ENCODE measurements at places on chromosomes 5 and 9. TPM values are rescaled to one million over a fixed set of nuclear protein-coding genes. Genes with fewer than 3 reads are reported as not detected.

GRCh38 chr9:35691757-35692301 lies 2.1 kb upstream of the TPM2 start:
- H3K27ac ChIP-seq: peak overlapping the region; percentile 99
- H3K36me3 ChIP-seq: peaks cover 26% of the 10 kb centered on the region
- peak; percentile 39 for DNase-seq
- H3K27me3 ChIP-seq: no peaks in the 10 kb centered on the region
- H3K4me3 ChIP-seq: peak overlapping the region; percentile 94
- peaks cover 32% of the 10 kb centered on the region for H3K4me1 ChIP-seq

GRCh38 chr9:38285236-38285635 lies 107.3 kb upstream of the ALDH1B1 start:
- H3K27me3 ChIP-seq: no peaks in the 10 kb centered on the region
- H3K27ac ChIP-seq: no peak overlapping the region
- no peaks in the 10 kb centered on the region for H3K36me3 ChIP-seq
- no peaks in the 10 kb centered on the region for H3K4me1 ChIP-seq
- no peak for DNase-seq

DNA sequence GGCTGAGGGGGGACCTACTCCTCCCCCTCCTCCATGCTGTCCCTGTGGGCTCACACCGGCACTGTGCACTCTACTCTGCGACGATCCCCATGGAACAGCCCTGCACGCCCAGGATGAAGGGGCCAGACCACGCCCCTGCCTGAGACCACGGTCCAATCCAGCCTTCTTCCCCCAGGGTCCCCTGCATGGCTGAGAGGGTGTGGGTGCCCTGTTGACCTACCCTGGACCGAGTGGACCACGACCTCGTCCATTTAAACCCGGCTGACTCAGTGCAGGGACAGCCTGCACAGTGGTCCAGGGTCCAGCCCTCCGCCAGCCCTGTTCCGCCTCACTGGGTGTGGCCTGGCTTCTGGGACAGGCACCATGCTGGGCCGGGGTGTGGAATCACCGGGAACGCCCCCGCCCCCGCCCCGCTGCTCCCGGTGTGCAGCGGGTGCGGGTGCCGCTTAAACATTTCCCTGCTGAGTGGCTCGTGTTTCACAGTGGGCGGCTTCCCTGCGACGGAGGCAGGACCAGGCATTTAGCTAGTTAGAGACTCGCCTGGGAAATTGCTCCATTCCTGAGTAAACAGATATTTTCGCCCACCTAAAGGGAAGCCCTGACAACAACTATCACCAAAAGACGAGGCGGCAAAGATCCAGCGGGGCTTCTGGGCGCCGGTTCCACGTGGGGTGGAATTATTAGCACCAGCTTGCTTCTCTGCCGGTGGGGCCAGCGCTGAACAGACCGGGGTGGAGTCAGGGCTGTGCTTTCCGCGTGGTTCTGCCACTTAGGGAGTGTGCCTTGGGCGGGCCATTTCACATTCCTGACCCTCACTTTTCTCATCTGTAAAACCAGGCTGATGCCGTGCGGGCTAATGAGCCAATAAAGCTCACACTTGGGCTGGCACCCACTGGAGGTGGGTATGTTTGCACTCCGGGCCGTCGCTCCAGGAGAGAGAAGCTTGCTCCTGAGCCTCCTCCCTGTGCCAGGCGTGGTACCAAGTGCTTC lies 22.6 kb downstream of the DBH start:
- H3K27ac ChIP-seq: no peak overlapping the region
- no peaks in the 10 kb centered on the region for H3K36me3 ChIP-seq
- H3K4me1 ChIP-seq: no peaks in the 10 kb centered on the region
- peak overlapping the region; percentile 48 for H3K4me3 ChIP-seq
- DNase-seq: no peak

- H3K27ac ChIP-seq: no peak overlapping the region
- no peaks in the 10 kb centered on the region for H3K4me1 ChIP-seq
- no peaks in the 10 kb centered on the region for H3K27me3 ChIP-seq
- H3K4me3 ChIP-seq: no peak overlapping the region
- DNase-seq: no peak
- no peaks in the 10 kb centered on the region for H3K36me3 ChIP-seq
Observed at GRCh38 chr9:20426019-20426418, 196.3 kb downstream of the MLLT3 start.

SPACA9 gene
- 8.1 TPM for total RNA-seq

DNA sequence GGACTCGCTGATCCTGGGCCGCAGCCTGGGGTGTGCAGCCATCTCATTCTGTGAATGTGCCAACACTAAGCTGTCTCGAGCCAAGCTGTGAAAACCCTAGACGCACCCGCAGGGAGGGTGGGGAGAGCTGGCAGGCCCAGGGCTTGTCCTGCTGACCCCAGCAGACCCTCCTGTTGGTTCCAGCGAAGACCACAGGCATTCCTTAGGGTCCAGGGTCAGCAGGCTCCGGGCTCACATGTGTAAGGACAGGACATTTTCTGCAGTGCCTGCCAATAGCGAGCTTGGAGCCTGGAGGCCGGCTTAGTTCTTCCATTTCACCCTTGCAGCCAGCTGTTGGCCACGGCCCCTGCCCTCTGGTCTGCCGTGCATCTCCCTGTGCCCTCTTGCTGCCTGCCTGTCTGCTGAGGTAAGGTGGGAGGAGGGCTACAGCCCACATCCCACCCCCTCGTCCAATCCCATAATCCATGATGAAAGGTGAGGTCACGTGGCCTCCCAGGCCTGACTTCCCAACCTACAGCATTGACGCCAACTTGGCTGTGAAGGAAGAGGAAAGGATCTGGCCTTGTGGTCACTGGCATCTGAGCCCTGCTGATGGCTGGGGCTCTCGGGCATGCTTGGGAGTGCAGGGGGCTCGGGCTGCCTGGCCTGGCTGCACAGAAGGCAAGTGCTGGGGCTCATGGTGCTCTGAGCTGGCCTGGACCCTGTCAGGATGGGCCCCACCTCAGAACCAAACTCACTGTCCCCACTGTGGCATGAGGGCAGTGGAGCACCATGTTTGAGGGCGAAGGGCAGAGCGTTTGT lies 19.9 kb downstream of the PTGES2 start:
- no peak overlapping the region for H3K27ac ChIP-seq
- DNase-seq: no peak
- no peak overlapping the region for H3K4me3 ChIP-seq
- peaks cover 54% of the 10 kb centered on the region for H3K36me3 ChIP-seq
- no peaks in the 10 kb centered on the region for H3K4me1 ChIP-seq

DNA sequence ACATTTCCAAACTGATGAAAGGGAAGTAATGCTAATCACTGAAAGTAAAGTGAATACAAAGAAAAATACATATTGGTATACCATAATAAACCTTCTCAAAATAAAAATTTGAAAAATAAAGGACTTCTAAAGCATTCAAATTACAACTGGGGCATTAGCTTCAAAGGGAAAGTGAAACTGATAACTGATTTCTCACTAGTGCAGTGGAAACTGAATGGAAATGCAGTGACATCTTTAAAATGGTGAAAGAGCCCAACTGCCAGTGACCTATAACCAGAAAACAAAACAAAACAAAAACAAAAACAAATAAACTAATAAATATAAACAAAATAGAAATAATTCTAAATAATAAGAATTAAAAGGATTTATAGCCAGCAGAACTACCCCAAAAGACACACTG lies 297.5 kb upstream of the GRIN3A start:
- no peak for DNase-seq

DNA sequence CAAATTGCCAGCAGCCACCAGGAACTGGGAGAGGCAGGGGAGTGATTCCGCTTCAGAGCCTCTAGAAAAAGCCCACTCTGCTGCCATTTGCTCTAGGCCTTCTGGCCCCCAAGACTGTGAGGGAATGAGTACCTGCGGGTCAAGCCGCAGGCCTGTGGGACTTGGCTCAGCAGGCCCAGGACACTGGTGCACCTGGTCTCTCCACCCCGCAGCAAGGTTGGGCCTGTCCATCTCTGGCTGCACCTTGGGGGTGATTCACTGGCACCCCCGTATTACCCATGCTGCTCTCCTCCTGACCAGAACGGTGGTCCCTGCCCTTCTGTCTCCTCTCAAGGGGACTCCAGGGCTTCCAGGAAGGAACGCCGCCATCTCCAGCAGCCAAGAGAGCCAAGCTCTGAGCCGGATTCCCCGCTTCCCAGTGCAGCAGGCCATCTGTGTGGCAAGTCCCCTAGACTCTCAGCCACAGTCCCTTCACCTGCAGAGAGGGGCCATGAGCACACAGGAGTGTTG lies 78.4 kb upstream of the OLFM1 start:
- DNase-seq: no peak
- no peak overlapping the region for H3K4me3 ChIP-seq
- H3K27ac ChIP-seq: no peak overlapping the region
- H3K36me3 ChIP-seq: no peaks in the 10 kb centered on the region
- H3K4me1 ChIP-seq: no peaks in the 10 kb centered on the region

ANKRD34B gene
- not detected for total RNA-seq

- H3K27ac ChIP-seq: no peak overlapping the region
- no peak overlapping the region for H3K4me3 ChIP-seq
- H3K4me1 ChIP-seq: no peaks in the 10 kb centered on the region
- no peak for DNase-seq
- no peaks in the 10 kb centered on the region for H3K36me3 ChIP-seq
Observed at GRCh38 chr5:1779021-1779680, 20.5 kb downstream of the MRPL36 start.

NUTM2G gene
- not detected for total RNA-seq

GRCh38 chr9:21056931-21057330 lies 20.8 kb downstream of the IFNB1 start:
- no peak overlapping the region for H3K4me3 ChIP-seq
- no peaks in the 10 kb centered on the region for H3K36me3 ChIP-seq
- no peak for DNase-seq
- H3K27me3 ChIP-seq: no peaks in the 10 kb centered on the region

SLC45A2 gene
- total RNA-seq: not detected

- H3K27me3 ChIP-seq: no peaks in the 10 kb centered on the region
- DNase-seq: no peak
- H3K27ac ChIP-seq: peak overlapping the region; percentile 48
- H3K4me3 ChIP-seq: peak overlapping the region; percentile 21
Observed at GRCh38 chr9:129891569-129891968, 56.3 kb downstream of the USP20 start.

DNA sequence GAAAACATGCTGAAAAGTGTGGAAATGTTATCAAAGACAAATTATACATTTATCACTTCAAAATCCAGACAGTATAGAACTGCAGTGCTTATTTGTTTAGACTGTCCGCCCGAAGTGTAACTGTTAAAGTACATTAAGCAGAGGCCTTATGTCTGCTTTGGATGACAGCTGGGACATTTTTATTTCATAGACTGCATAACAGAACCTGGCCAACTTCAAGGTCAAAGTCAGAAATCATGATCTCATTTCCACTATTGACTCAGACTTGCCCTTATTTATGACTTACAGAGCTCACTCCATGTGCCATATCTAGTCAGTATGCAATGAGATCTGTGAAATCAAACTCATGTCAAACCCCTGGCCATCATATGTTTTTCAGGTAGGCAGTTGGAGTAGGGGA lies 87.7 kb downstream of the RAB3C start:
- H3K27me3 ChIP-seq: no peaks in the 10 kb centered on the region
- H3K4me1 ChIP-seq: no peaks in the 10 kb centered on the region
- no peak overlapping the region for H3K4me3 ChIP-seq
- no peak for DNase-seq

DNA sequence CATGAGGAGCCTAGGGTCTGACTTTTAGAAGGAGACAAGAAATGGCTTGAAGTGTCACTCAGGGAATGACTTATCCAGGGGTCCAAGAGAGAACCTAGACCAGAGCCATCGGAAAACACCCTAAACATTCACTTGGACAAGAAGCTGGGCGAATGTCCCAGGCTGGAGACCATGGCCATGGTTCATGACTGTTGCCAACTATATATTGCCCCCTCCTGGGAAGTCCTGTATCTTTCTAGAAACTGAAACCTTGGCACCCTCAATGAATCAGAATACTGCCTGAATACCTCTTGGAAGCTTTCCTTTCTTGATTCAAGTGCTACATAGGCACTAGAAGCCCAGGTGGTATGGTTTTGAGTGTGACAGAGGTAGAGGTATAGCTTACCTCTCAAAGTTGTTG lies 29.9 kb downstream of the TRMO start:
- H3K4me3 ChIP-seq: no peak overlapping the region
- no peaks in the 10 kb centered on the region for H3K36me3 ChIP-seq
- H3K27me3 ChIP-seq: no peaks in the 10 kb centered on the region
- no peaks in the 10 kb centered on the region for H3K4me1 ChIP-seq
- no peak for DNase-seq
- no peak overlapping the region for H3K27ac ChIP-seq

SPATA31C2 gene
- not detected for total RNA-seq

DNA sequence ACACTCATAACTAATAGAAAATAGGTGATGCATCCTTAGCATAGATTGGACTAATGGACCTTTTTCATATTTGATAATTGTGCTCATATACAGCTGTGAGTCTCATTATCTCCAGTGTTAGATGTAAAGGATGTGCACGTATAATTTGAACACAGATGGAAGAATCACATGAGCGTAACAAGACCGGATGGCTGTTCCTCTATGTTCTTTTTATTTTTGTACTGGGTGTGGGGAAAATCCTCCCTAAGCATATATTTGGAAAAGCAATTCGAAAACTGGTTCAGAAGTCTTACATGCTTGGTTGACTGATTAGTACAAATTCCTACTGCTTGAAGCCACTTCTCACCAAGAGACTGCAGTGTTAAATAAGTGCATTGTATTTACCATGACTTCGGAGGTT lies 230.2 kb downstream of the AOPEP start:
- H3K4me3 ChIP-seq: no peak overlapping the region
- no peak overlapping the region for H3K27ac ChIP-seq
- no peak for DNase-seq
- H3K36me3 ChIP-seq: no peaks in the 10 kb centered on the region
- H3K27me3 ChIP-seq: no peaks in the 10 kb centered on the region

DNA sequence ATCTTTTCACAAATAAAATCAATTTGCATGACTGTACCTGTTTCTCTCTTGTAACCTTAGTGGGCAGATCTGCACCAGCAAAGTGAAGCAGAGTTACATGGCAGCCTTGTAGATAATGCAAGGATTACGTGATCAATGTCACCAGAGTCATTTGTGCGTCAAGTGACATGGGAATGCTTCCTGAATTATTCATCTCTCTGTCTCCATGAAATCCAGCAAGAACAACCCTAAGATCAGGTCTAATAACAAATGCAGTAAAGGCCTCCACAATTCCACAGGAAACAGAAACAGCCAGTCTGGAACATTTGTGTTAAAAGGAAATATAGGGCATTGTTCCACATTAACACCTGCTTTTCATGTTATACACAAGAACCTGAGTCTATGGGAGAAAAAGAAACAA lies 7.8 kb downstream of the GZMA start:
- H3K36me3 ChIP-seq: no peaks in the 10 kb centered on the region

- DNase-seq: no peak
- H3K4me1 ChIP-seq: no peaks in the 10 kb centered on the region
- no peaks in the 10 kb centered on the region for H3K36me3 ChIP-seq
- no peak overlapping the region for H3K27ac ChIP-seq
- H3K4me3 ChIP-seq: no peak overlapping the region
Observed at GRCh38 chr9:83330207-83331196, 207.7 kb downstream of the FRMD3 start.
